ENCODE measurements at places on chromosomes 12 and 14. TPM values are rescaled to one million over a fixed set of nuclear protein-coding genes. Genes with fewer than 3 reads are reported as not detected.

GRCh38 chr12:107125833-107126232 lies 32.5 kb upstream of the CRY1 start:
- ATAC-seq: peak; percentile 44

Gene CISTR
- not detected for total RNA-seq

Gene C12orf50
- total RNA-seq: 0.15 TPM

- ATAC-seq: no peak
Measured at GRCh38 chr14:77603654-77604255, 12.7 kb downstream of the SPTLC2 start.

- ATAC-seq: no peak
Measured at GRCh38 chr12:28463396-28463795, 273.1 kb downstream of the CCDC91 start.

GRCh38 chr12:30839643-30840220 lies 85.0 kb upstream of the CAPRIN2 start:
- peak; percentile 44 for ATAC-seq

Gene CABP1
- 2.0 TPM for total RNA-seq

DNA sequence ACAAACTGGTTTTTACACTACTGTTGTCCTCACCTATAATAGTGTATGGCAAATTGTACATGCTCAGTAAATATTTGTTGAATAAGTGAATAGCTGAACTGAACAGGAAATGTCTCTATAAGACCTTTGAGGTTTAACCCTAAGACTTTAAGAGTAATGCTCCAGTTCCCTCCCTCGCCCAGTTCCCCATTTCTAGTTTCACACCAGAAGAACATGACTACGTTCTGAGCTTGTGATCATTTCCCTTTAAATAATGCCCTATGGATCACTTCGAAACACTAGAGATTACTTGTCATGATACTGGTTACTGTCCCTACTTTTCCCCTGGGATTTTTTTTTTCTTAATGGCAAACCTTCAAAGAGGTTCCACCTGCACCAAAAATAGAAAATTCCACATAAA lies 69.3 kb downstream of the PRKD1 start:
- ATAC-seq: no peak

Gene B3GNT4
- total RNA-seq: 6.3 TPM

DNA sequence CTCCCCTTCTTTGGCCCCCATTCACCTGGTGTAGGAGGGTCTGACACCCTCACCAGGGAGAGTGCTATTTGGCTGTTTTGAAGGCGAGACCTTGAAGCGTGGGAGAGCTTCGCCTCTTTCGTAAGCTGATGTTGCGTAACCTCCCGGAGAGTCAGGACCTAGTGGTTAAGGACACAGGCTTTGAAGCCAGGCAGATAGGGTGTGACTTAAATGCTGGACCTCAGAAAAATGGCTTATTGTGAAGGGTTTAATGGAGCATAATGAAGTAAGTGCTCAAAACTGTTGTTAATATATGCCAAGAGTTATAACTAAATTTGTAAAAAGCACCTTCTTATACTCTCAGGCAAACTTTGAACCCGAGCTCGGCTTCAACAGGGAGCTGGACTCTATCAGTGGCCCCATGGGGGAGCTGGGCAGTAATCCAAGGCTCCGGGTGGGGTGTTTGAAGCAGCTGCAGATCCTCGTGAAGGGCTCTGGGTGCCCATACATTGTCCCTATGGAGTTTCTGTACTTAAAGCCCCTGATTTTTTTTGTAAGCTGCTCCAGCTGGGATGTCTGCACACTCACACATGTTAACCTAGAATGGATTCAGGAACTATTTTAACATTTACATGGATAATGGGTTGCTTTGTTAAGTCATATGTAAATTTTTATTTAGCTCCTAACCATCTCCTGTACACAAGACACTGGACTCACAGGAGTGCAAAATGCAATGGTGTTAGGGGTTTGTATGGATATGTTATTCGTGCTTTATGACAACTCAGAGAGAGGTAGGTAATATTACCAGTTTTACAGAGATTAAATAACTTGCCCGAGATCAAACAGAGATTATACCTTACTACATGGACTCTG lies 26.0 kb downstream of the PPFIBP1 start:
- peak; percentile 24 for ATAC-seq

- peak; percentile 58 for ATAC-seq
Measured at GRCh38 chr14:100524933-100525243, 62.3 kb downstream of the BEGAIN start.

Gene CFAP54
- total RNA-seq: 1.7 TPM

Gene GALNT4
- total RNA-seq: 4.6 TPM

Gene SERPINA9
- total RNA-seq: not detected

DNA sequence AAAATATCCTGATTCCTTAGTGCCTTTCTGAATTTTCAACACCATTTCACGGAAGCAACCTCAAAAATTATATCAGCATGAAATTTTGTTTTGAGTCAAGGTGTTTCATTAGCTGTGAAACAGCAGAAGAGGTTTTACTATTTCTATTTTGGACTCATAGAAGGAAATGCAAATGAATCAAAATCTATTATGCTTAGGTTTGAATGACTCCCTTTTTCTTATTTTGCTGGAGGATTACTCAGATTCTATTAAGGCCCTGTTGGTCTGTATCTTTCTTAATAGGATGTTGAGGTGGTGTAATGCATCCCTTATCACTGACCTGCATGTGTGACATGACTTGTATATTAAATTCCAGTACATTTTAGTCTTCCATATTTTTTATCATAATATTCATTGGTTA lies 165.8 kb downstream of the TMTC2 start:
- no peak for ATAC-seq

DNA sequence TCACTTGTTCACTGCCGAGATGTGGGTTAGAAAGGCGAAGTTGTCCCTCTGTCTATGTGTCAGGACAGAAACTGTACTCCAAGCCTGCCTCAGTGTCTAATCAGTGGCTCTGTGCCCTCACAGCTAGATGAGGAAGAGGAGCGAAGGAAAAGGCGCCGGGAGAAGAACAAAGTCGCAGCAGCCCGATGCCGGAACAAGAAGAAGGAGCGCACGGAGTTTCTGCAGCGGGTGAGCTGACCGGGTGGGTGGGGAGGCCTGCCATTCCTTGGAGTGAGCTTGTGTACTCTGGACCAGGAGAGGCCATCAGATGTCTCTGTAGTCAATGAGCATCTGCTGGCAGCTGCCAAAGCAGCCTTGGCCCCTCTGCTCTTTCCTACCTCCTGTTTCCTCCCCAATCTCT lies 33.5 kb downstream of the JDP2 start:
- no peak for ATAC-seq

DNA sequence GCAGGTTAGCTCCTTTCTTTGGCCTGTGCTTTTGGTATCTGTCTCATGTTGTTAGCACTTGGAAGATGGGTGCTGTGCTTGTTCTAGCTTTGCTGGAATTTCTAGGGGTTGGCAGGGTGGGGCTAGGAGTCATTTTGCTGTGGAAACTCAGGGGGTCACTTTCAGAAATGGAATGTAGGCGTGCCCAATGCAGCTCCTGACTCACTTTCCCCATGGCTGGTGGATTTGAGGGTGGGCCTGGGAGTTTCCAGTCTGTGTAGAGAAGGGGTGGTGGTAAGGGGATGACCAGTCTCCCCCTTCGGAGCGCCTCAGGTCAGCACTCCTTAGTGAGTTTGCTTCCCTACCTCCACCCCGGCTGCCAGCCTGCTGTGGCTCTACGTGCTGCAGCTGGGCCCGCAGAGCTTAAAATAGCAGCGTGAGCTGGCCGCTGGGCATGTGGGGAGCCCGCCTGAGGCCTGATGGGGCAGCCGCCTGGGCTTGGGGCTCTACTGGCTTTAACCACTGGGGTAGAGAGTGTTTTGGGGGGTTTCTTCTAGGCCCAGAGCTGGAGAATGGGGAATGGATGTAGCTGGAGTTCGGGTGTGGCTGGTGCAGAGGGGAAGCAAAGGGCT lies 108.2 kb downstream of the TSPAN9 start:
- ATAC-seq: no peak

- ATAC-seq: no peak
Measured at GRCh38 chr14:50675597-50675996, 7.5 kb upstream of the SAV1 start.

Gene HPD
- not detected for total RNA-seq
